ENCODE measurements at places on chromosomes 2 and 18. TPM values are rescaled to one million over a fixed set of nuclear protein-coding genes. Genes with fewer than 3 reads are reported as not detected.

The UGT1A4 gene
- not detected for polyA plus RNA-seq

The CNTNAP5 gene
- not detected for polyA plus RNA-seq

The PRKAG3 gene
- not detected for polyA plus RNA-seq

The COL4A3 gene
- polyA plus RNA-seq = 2.4 TPM

The METAP1D gene
- polyA plus RNA-seq = 7.9 TPM

The HOXD9 gene
- not detected for polyA plus RNA-seq

The TMEM178A gene
- polyA plus RNA-seq = not detected

The PLCD4 gene
- polyA plus RNA-seq = 0.65 TPM

The IMPACT gene
- polyA plus RNA-seq = 1.0 TPM

The GALNT13 gene
- polyA plus RNA-seq = not detected

The GAL3ST2 gene
- polyA plus RNA-seq = 0.15 TPM

Measured in GM12878 (cell line).